ENCODE measurements at places on chromosomes 6 and 20. TPM values are rescaled to one million over a fixed set of nuclear protein-coding genes. Genes with fewer than 3 reads are reported as not detected.

The CST5 gene
- not detected for polyA plus RNA-seq

DNA sequence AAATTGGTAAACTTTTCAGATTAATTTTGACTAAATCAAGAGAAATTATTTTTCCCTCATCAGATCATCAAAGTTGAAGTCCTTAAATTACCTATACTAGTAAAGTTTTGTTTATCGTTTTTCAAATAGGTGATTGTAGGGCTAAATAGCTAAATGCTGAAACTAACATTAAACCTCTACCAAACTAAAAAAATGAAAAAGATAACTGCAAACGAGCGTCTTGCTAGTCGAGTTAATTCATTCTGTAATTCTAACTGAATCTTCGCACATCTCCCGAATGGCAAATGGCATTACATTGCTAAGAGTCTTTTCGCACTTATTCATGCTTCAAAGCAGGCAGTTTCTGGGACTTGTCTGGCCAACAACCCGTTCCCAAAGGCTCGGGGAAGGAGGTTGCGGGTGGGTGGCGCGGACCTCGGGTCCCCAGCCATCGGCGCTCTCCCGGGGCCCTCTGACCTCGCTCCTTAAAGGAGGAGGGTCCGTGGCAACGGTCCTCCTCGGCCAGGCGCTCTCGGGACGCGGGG lies 43.8 kb downstream of the POPDC3 start:
- DNase-seq = no peak

DNA sequence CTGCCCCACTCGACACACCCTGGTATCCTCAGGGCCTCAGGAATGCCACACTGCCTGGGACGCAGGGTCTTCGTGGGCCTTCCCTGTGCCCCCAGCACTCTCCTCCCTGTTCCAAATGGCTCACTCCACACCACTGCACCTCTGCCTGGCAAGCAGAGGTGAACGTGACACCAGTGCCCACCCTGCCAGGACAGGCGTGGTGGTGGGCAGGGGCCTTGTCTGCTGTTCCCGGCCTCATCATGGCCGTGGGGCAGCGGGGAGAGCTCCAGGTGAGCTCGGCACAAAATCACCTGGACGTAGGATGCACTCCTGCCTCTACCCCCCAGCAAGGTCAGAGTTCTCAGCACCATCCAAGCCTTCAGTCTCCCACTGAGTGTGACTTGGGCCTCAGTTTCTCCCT lies 202.4 kb downstream of the SMOC2 start:
- no peak for DNase-seq

The SRSF12 gene
- polyA plus RNA-seq = 3.3 TPM

The TRIM10 gene
- polyA plus RNA-seq = 0.65 TPM

The CDC40 gene
- polyA plus RNA-seq = 12.5 TPM

GRCh38 chr20:7775072-7775471 lies 165.2 kb downstream of the HAO1 start:
- peak; percentile 21 for DNase-seq

GRCh38 chr6:20630617-20631548 lies 96.6 kb downstream of the CDKAL1 start:
- DNase-seq = no peak

The MCCD1 gene
- polyA plus RNA-seq = not detected

DNA sequence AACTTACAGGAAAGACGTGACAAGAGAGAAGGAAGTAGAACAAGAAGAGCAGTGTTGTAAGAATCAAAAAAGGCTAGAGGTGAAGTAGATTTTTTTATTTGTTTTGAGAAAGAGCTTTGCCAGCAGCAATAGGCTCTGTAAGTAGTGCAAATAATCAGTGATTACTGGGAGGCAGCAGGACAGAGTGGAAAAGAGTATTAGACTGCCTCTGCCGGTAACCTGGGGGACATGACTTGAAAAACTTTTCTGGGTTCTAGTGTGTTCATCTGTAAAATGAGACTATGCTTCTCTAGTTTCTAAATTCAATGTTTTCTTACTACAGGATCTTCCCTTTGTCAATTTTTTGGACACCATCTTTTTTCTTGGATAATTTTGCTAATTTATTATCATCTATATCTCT lies 5.8 kb upstream of the IRAK1BP1 start:
- DNase-seq = no peak

- DNase-seq = no peak
Measured at GRCh38 chr6:40437631-40438030, 149.5 kb downstream of the LRFN2 start.

DNA sequence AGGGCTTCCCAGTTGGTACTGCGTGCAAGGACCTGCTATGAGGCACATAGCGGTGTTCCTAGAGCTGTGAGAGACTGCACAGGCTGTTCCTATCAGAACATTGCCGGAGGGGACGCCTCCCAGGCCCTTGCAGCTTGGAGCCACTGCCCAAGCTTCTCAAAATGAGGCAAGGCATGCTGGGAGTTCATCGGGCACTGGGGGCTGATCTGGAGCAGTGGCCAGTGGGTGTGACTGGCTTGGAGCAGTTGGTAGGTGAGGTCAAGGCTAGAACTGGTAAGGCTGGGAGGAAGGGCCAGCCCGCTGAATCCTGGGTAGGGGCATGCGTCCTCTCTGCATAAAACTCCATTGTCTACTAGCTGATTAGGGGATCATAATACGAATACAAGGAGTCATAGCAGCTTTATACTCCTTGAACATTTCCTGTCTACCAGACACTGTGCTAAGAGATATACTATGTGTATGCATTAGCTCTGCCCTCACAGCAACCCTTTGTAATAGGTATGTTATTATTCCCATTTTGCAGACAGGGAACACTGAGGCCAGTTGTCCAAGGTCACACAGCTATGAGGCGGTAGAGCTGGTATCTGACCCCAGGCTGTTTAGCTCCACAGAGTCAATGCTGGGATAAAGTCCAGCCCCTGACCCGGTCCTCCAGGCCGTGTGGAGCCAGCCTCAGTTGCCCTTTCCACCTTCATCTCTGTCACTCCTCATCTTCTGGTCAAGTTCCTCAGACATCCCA lies 53.7 kb downstream of the DLGAP4 start:
- DNase-seq = no peak

GRCh38 chr20:58839474-58839874 lies 11.2 kb downstream of the GNAS-AS1 start:
- peak; percentile 89 for DNase-seq

The TPX2 gene
- polyA plus RNA-seq = 36.7 TPM

The CNBD2 gene
- 0.22 TPM for polyA plus RNA-seq

The IDH3B gene
- 102 TPM for polyA plus RNA-seq

- no peak for DNase-seq
Measured at GRCh38 chr6:160249671-160250070, 8.9 kb downstream of the SLC22A2 start.

DNA sequence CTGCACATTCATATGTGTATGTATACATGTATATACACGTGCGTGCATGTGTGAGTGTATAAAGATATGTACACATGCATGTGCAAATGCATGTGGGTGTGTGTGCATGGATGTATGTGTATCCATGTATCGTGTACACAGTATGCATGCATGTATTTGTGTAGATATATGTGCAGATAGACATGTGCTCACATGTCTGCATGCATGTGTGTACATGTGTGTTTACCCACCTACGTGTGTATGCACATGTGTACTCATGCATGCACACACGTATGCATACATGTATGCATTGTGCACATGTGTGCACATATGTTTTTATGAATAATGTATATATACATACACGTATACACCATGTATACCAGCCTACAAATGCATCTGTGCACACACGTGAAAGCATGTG lies 80.3 kb upstream of the ZNF322 start:
- no peak for DNase-seq

- DNase-seq = no peak
Measured at GRCh38 chr6:169445227-169445626, 191.6 kb upstream of the THBS2 start.

DNA sequence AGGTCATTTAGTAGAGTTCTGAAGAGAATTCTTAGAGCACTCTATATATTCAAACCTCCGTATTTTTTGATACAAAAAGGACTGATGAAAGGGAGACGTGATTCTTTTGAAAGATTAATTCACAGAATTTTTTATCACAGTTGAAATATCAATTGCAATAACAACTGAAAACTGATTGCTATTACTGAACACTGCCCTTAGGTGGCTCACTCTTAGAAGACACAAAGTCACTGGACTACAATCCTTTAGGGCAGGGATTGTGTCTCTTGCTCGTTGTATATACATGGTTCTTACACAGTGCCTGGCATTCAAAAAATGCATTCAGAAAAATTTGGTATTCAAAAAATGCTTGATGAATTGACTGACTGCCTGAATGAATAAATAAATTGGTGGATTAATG lies 17.1 kb upstream of the CALHM6 start:
- DNase-seq = peak; percentile 25

The SYTL3 gene
- 10.5 TPM for polyA plus RNA-seq

DNA sequence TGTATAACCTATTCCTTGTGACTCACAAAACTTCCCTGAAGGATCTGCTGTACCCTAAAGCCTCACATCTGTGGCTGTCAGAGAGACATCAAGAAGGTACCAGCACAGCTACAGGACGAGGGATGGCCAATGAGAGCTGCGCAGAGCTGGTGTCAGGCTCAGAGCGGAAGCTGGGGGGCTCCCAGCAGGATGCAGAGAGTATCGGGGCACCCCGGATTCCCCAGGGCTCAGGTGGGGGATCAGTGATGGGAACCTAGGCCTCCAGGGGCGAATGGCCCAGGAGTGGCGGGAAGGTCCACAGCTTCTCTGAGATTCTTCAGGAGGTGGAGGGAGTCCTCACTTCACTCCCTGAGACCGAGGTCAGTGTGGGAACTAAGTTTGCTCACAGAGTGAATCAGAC lies 30.9 kb upstream of the SMOC2 start:
- no peak for DNase-seq

DNA sequence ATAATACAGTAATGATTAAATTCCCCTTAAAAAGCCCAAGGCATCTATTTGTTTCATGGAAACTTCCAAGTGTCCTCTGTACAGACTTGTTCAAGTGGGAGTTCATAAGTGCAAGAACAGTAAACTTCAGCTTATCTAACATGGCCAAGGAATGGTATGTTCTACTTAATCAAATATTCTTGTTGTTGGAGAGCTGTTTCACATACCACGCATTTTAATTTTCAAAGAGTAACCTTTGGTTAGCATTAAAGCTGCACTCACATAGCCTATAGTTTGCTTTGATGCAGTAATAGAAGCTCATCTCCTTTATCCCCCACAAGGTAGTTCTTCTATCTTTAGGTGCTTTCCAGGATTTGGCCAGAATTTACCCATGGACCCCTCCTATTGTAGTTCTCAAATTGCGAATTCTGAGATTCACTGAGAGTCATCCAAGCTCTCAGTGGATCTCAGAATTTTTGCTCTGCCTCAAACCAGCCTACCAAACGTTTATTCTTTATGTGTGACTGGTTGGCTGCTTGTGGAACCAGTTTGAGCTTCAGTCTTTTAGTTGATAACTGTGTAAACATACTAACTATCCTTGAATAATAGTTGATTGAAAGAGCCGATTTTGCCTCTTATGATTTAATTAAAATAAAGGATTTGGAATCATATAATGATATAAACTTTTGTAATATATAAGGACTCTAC lies 668.0 kb upstream of the FLRT3 start:
- DNase-seq = no peak

The MRS2 gene
- polyA plus RNA-seq = 18.9 TPM

- DNase-seq = no peak
Measured at GRCh38 chr20:61083431-61083830, 168.6 kb upstream of the CDH4 start.

The EYA4 gene
- polyA plus RNA-seq = 23.1 TPM

The KCNK15 gene
- not detected for polyA plus RNA-seq
